HCT116 (cell line): ENCODE measurements at places on chromosomes 7 and 10. TPM values are rescaled to one million over a fixed set of nuclear protein-coding genes. Genes with fewer than 3 reads are reported as not detected.
A peak's percentile ranks its signal among the peaks of the same experiment; 100 is the strongest.

GRCh38 chr10:62813453-62813852 is 2.7 kb downstream of the EGR2 start:
- no peak for DNase-seq

Gene NPY
- not detected for total RNA-seq

- DNase-seq: no peak
Observed at GRCh38 chr10:26318672-26319071, 102.1 kb downstream of the GAD2 start.

DNA sequence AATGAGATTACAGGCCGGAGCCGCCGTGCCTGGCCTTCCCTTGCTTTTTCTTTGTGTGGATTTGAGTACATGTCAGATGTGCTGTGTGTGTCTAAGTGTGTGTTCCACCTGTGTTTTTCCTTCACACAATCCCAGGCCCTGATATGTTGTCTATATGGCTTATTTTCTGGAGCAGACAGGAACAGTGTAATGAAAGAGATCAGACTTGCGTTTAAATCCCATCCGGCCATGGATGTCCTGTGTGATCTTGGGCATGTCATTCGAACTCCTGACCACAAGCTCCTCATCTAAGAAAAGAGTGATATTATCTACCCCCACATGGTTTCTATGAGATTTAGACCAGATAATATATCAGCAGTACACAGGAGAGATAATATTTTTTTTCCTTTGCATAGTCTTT is 37.2 kb downstream of the APBB1IP start:
- no peak for DNase-seq

- DNase-seq: no peak
Observed at GRCh38 chr10:119715628-119716505, 10.0 kb upstream of the INPP5F start.

Gene CCDC172
- total RNA-seq: not detected

- DNase-seq: no peak
Observed at GRCh38 chr10:112624546-112625048, 177.6 kb downstream of the VTI1A start.

DNA sequence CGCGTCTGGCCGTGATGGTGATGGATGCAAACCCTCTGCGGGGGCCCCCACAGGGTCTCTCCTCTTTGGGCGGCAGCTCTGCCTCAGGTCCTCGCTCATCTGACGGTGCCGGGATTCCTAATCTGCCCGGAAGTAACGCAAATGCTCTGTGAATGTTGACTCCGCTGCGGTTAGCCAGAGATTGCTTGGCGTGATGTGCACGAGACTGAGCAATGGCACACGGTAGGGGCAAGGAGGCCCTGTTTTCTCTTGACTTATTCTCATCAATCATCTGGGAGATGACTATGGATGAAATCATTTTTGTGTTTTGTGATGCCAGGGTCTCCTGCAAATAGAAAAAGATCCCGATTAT is 116.5 kb upstream of the ADAM12 start:
- no peak for DNase-seq

DNA sequence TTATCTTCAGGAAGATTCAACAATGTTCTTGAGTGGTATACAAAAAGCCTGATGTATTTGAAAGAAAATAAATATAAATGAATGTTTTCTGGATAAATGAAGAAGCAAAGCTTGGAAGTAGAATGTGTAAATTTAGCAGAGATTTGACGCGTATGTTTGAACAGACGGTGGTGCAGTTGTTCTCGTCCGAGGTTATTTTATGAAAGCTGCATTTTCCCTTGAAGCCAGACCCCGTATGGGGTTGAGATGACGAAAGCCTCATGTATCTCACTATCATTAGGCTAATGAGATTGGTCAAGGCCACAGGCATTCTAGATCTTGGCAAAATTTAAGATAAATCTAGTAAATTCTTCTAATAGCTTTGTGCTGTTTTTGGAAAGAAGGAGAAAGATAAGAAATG is 195.2 kb downstream of the NXPH1 start:
- DNase-seq: no peak

DNA sequence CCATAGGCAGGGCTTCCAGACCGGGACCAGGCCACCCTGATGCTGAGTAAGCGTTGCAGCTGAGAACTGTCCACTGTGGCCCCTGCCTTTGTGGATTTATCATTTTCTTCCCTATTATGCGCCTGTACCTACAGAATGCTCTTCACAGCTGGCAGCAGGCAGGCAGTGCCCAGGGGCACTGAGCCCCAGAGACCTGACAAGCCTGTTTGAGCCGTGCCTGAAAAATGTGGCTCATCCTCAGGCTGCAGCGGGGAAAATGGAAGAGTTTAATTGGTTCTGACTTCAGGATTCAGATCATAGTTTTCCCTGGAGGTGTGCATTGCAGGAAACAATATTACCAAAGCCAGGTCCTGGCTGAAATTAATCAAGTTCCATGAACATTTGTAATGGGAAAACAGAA is 200.2 kb downstream of the ZNF438 start:
- no peak for DNase-seq

DNA sequence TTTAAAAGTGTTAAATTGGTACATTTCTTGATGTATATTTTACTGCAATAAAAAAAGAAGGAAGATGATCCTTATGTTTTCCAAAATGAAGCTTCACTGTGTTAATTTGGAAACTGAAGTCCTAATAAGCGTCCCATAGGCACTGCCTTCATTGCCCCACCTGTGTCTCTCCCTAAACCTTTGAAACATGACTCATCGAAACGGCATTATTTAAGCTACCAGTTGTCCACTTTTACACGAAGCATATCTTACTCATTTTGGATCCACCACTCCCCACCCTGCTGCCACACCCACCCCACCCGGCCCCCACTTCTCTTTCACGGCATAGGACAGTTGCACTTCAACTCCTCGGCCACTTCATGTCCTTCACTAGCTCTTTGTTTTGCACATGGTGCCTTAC is 85.5 kb downstream of the KIAA1549 start:
- DNase-seq: no peak

GRCh38 chr10:42422911-42423310 is 215.5 kb downstream of the ZNF33B start:
- DNase-seq: no peak

DNA sequence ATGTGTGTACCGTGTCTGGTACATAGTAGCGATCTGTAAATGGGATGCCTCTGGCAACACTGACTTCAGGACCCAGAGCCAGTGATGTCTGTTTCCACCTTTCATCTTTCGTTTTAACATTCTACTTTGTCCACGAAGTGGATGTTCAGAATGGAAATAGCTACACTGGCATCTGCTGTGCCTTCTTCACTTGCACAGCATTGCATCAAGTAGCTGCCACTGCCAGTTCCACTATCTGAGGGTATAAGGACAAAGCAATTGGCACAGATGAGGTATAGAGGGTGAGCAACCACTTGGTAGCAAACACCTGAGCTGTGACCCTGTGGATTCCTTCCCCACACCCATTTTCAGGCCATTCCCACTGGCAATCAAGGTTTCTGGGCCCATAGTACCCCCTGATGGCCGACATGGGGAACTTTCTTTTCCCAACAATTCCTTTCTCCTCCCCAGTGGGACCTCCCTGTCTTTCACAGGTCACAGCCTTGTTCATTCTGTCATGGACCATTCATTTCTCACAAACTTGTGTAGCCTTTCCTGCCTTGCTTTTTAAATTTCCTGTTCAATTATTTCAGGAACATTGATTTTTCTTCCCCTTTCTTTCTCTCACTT is 4.0 kb downstream of the ITGA8 start:
- no peak for DNase-seq

DNA sequence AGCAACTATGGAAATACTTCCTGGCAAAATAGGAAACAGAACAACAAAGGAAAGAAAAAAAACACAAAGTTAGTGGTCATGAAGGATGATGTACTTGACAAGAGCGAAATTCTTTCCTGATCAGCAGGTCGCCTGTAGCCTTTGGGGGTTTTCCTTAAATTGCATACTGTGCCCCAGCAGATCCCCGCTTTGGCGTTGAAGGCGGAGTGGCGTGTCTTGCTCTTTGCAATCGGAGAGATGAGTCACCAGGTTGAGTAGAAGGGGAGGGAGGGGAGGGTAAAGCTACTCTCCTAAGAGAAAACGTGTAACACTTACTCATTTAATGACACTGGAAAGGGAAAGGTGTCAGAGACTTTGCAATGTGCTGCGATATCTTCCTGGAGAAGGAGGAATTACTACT is 587.2 kb downstream of the SORCS1 start:
- DNase-seq: no peak

DNA sequence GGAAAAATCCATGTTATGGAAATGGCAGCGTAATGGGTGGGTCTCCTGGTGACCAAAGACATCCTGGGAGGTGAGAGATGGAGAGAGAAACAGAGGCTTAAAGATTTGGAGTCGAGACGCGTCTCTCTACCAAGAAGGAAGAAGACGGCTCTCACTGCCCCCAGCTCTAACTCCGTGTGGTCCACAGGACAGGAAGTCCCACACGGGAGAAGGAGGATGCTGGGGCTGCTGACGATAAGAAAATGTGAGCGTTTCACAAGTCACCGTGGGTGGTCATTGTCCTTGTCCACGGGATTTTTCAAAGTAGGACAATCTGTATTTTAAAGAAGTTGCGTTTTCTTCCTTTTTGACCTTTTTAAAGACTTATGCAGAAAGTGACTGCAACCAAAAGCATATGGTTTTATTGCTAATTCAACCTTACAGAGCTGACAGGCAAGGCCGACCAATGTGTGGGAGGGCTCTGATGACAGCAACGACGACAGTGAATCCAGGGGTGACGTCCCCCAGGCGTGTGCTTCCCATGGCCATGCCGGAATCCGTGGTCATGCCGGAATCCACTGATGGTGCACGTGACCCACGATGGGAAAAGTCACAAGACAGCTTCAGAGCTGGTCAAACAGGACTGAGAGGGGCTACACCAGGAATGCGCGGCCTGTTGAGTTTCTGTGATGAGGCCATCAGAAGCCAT is 341.2 kb downstream of the PTPRN2 start:
- DNase-seq: no peak

Gene OIT3
- not detected for total RNA-seq

Gene TMEM130
- total RNA-seq: not detected

GRCh38 chr7:80453699-80454340 is 58.0 kb downstream of the GNAT3 start:
- DNase-seq: peak; percentile 19

Gene VWC2
- not detected for total RNA-seq

GRCh38 chr7:110842796-110843195 is 248.1 kb upstream of the LRRN3 start:
- DNase-seq: no peak

GRCh38 chr10:121497513-121498470 is 100.5 kb downstream of the FGFR2 start:
- no peak for DNase-seq

DNA sequence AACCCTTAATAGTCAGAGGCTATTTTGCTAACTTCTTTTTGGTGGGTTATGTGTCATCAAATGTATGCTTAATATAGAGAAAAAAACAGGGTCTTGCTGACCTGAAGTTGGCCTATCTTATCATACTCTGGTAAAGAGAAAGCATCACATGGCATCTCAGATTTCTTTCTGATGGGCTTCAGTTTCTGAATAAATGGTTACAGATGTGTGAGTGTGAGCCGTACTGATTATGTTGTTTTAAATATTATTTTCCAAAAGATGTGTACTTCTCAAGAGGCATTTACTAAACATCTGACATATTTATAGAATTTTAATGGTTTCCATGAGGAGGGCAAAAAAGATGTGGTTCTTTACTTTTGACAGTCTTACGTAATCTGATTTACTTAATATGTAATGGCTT is 28.4 kb downstream of the BBS9 start:
- DNase-seq: no peak

Gene HOXA3
- total RNA-seq: 9.2 TPM

DNA sequence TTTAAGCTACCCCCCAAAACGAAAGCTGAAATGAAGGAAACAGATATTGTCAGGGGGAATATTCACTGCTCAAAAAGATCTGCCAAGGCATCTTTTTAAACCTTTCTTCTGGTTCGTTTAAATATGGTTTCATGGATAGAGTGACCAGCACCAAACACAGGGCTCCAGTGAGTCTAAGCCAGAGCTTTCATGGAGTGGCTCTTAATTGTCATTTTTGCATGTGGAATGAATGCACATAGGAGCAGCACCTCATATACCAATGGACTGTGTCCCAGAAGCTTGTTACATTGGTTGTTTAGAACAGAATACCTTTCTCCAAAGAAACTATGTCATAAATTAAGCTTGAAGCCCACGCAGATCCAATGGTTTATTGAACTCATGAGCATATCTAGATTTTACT is 17.3 kb downstream of the MKX start:
- DNase-seq: no peak

Gene MYL7
- not detected for total RNA-seq

DNA sequence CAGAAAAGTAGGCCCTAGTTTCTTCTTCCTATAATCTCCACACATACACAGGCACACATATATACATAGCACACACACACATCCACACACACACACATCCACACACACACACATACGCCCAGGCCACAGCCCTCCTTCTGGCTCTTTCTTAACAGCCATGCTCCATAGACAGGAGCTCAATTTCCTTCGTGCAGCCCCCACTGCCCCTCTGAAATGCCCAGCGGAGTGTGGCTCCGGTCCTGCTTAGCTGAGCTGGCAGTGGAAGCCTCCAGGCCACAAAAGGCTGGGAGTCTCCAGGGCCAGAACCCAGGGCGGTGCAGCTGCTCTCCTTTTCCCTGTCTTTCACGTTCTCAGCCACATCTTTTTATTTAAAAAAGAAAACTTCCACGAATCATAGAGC is 282.9 kb upstream of the IGFBP3 start:
- no peak for DNase-seq

GRCh38 chr10:63064706-63065105 is 68.4 kb upstream of the NRBF2 start:
- DNase-seq: no peak

DNA sequence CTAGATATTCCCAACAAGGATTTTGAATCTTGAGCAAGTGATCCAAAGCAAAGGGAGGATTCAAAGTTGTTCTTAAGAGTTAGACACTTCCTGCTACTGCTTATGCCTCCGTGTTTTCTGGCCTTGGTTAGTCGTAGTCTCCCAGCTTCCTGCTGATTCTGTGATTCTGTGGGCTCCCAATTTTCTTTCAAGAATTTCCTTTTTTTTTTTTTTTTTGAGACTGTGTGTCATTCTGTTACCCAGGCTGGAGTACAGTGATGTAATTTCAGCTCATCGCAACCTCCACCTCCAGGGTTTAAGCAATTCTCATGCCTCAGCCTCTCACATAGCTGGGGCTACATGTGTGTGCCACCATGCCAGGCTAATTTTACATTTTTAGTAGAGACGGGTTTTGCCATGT is 4.4 kb upstream of the ITGB8 start:
- DNase-seq: no peak

- DNase-seq: peak; percentile 48
Observed at GRCh38 chr10:95864906-95865813, 42.6 kb upstream of the CC2D2B start.

Gene VSIR
- 18.5 TPM for total RNA-seq
